ENCODE measurements at places on chromosomes 7 and 10.
A peak's percentile ranks its signal among the peaks of the same experiment; 100 is the strongest.

DNA sequence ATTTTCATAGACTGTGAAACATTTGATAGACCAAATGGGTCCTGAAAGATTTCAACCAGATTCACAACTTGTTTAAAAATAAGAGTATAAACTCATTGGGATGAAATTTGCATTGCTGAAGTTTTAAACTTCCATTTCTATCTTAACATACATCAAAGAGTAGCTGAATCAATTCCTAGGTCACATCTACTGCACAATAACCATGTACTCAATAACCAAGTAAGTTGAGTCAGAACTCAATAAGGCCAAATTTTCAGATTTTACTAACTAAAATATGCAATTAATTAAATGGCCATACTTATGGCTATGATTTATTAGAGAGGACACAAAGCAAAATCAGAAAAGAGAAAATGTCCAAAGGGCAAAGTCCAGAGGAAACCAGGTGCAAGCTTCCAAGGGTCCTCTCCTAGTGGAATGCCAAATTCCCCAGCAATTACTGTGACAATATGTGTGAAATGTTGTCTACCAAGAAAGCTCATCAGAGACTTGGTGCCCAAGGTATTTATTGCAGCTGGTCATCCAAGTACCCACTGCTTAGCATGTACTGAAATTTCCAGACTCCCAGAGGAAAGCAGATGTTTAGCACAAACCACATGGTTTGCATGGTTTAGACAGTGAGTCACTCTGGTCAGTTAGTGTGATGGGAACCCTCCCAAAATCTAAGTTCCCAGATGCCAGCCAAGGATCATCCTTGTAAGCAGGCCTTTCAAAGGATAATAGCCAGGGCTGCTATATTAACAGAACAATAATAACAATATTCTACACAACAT, 238.9 kb downstream of the IPMK start:
- DNase-seq = no peak

DNA sequence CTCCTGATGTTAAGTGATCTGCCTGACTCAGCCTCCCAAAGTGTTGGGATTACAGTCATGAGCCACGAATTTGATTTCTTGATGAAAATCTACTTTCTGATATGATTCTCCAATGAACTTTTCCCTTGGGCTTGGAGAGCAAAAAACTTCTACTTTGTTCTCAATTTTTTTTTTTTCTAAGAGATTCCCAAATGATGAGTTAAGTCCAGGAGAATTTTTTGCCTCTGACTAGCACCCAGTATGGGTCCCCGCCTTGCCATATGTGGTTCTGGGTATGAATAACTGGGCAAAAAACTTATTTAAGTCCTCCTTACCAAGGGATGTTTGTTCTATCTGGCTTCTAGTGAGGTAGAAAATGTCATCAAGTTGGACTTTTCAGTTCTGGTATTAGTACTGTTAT, 147.9 kb upstream of the LYZL1 start:
- no peak for DNase-seq

- DNase-seq = no peak
Measured at GRCh38 chr10:29760138-29760900, 125.5 kb upstream of the SVIL start.

GRCh38 chr10:129946859-129947258, 17.2 kb downstream of the EBF3 start:
- no peak for DNase-seq

DNA sequence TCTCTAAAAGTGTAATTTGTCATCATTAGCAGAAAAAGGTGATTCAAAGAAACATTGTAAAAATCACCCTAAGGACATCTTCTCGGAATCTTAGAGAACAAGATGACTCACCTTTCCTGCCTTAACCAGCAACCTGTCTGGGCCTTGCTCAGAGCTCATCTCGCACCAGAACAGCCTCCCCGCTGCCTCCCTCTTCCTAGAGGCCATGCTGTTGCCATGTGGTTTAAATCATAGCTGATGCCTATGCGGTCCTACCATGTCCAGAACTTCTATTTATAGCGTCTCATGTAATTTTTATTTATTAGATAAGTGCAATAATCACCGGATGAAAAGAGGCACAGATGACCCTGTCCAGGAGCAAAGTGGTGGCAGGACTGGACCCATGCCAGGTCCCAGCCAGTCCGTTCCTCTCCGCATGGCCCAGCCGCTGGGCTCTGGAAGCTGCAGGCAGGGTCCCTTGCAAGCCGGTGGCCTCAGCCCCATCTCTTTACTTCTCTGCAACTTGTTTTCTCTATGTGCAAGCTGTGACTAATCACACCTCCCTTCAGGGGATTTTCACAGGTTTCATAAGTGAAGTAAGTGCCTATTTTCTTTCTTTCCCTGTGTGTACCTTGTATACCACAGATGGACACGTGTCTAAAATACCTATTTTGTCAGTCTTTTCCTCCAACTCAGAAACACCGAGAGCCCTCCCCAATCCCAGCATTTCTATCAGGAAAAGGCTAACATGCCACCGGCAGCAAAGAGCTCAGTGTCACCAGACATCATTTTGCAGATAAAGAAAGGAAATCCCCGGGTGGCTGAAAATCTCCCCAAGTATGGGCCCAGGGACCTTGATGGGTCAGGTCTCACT, 27.1 kb downstream of the KLF6 start:
- DNase-seq = no peak

GRCh38 chr10:58393317-58393716, 8.1 kb downstream of the TFAM start:
- no peak for DNase-seq

GRCh38 chr7:103073989-103074518, 542 bp downstream of the FBXL13 start:
- peak; percentile 12 for DNase-seq

GRCh38 chr10:283916-284356, 148.7 kb downstream of the ZMYND11 start:
- no peak for DNase-seq

- DNase-seq = peak; percentile 37
Measured at GRCh38 chr7:41002741-41003610, 699.9 kb downstream of the INHBA start.

DNA sequence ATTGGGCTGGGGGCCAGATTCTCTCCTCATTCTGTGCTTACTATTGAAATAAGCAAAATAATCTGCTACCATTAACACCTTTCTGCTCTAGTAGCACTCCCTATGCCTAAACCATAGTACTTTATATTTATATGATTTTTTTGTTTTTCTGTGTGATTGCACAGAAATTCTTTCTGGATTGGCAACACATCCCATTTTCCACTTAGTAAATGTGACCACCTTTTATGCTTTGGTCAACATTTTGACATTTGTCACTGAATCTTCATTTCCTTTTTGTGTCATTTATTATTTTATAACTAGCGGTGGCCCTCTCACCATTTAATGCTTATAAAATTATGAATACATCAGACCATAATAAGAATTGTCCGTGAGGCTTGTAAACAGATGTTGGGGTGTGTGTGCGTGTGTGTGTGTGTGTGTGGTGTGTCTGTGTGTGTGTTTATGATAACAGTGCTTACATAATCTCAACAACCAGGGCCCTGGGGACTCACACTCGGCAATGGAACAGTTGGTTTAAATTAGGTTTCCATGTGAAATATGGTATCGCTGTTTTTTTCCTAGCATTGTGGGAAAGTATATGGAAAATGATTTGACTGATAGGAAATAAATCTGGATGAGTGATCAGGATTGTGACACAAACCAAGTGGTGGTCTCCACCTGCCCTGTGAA, 138.9 kb downstream of the NOC3L start:
- no peak for DNase-seq

GRCh38 chr7:21580073-21580521, 37.3 kb downstream of the DNAH11 start:
- no peak for DNase-seq

- DNase-seq = no peak
Measured at GRCh38 chr10:49500412-49500811, 38.5 kb downstream of the ERCC6 start.

- DNase-seq = no peak
Measured at GRCh38 chr10:100575585-100576281, 40.0 kb downstream of the HIF1AN start.

GRCh38 chr10:84348447-84348846, 20.1 kb downstream of the CCSER2 start:
- no peak for DNase-seq

GRCh38 chr10:74021248-74022055, 23.5 kb downstream of the VCL start:
- peak; percentile 70 for DNase-seq

- DNase-seq = no peak
Measured at GRCh38 chr7:143455491-143455890, 12.2 kb downstream of the TAS2R60 start.

DNA sequence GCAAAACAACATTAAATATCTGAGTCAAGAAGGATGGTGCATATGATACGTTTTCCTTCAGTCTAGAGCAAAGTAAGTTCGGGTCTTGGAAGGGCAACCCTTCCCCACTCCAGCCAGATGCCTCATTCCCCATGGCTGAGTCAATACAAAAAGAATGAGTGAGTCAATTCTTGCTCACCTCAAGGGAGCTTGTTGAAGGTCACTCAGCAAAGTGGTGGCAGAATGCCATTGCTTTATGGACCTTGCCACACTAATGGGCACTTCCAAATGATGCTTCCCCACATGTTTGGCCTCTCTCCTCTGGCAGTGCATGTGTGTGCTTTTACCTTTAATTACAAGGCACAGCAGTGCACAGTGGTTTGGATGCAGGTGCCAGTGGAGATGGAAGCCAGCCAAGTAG, 296.5 kb downstream of the SORCS3 start:
- DNase-seq = no peak

GRCh38 chr10:70145166-70145665, 1.3 kb downstream of the TYSND1 start:
- DNase-seq = no peak

GRCh38 chr7:143281529-143281928, 3.2 kb upstream of the TMEM139 start:
- DNase-seq = no peak

- no peak for DNase-seq
Measured at GRCh38 chr7:105826143-105826542, 50.3 kb downstream of the ATXN7L1 start.

GRCh38 chr10:100728928-100729861, 16.2 kb upstream of the PAX2 start:
- DNase-seq = no peak

DNA sequence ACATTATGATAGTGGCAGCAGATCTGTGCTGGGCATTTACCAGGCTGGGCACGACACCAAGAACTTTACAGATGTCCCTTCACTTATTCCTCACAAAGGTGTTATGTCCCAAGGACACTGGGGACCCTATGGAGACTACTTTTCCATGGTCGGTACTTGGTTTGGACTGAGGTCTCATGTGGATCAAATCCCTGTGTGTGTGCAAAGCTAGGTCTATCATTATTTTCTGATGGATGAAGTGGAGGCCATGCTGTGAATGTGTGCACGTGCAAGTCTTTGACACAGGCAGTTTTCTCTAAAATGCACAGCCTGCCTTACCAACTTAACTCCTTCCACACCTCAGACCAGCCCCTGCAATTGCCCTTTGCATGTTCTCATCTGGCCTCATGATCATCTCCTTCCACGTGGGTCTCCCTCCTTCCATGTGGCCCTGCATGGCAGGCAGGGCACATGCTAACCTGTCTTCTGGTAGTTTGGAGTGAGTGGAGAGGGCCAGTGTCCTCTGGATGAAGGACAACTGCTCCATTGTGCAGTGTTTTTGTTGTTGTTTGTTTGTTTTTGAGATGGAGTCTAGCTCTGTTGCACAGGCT, 16.0 kb upstream of the ZNF273 start:
- no peak for DNase-seq

GRCh38 chr10:43304079-43304686, 37.3 kb upstream of the RASGEF1A start:
- no peak for DNase-seq

DNA sequence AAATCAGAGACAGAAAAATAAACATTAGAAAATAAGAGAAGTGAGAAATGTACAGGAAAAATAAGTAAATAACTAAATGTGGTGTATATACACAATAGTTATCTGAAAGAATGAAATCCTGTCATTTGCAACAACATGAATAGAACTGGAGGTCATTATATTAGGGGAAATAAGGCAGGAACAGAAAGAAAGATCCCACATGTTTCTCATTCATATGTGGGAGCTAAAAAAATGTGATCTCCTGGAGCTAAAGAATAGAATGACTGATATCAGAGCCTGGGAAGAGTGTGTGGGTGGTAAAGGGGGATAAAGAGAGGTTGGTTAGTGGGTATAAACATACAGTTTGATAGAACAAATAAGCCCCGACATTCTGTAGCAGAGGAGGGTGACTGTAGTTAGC, 27.3 kb downstream of the PLXDC2 start:
- no peak for DNase-seq

DNA sequence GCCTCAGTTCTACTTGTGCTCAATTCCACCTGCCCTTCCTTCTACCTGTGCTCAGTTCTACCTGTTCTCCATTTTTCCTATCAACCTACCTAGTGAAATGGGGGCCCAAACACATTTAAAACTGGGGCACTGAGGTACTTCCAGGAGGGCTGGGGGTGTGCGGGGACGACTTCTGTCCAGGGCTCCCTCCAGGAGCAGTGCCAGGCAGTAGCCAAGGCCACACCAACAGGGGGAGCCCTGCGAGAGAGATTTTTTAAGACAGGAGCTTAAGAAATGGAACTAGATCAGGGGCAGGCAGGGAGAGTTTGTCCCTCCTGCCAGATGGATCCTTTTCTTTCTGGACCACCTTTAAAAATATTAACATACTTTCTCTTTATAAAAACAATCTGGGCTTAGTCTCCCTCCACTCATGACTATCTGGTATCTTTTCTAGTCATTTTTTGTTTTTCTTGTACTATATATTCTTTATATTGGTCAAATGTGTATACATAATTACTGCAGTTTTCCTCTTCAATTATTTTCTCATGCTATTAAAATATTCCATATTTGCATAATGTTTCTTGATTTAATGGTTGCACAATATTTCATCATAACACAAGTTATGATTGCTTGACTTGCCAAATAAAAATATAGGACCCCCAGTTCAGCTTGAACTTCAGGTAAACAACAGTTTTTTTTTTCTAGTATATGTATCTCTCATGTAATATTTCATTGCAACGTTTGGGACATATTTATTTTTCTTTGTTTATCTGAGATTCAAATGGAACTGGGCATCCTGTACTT, 47.3 kb upstream of the INSYN2A start:
- DNase-seq = no peak

- DNase-seq = no peak
Measured at GRCh38 chr7:26167303-26167934, 15.4 kb downstream of the NFE2L3 start.

GRCh38 chr7:102832674-102833073, 80.1 kb upstream of the LRRC17 start:
- DNase-seq = no peak

DNA sequence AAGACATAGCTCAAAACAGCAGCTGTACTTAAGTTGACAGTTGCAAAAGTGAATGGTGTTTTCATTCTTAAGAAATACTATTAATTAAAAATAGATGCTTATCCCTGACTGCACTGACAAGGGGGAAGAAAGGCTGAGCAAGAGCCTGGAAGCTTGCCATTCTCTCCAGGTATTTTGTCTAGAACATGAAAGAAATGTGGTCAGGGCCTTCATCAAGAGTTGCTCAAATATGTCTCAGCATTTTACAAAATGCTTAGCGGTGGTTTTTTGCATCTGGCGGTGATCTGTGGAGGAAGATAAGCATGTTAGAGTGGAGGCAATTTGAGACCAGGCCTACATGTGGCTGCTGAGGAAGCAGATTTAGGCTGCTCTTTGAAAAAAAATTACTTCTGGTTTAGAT, 46.4 kb upstream of the CC2D2B start:
- no peak for DNase-seq

- no peak for DNase-seq
Measured at GRCh38 chr10:61541960-61542359, 88.8 kb upstream of the TMEM26 start.
